ENCODE measurements at places on chromosomes 3 and 15. TPM values are rescaled to one million over a fixed set of nuclear protein-coding genes. Genes with fewer than 3 reads are reported as not detected.

The QTRT2 gene
- total RNA-seq = 23.3 TPM

The IRAK2 gene
- 5.1 TPM for total RNA-seq

DNA sequence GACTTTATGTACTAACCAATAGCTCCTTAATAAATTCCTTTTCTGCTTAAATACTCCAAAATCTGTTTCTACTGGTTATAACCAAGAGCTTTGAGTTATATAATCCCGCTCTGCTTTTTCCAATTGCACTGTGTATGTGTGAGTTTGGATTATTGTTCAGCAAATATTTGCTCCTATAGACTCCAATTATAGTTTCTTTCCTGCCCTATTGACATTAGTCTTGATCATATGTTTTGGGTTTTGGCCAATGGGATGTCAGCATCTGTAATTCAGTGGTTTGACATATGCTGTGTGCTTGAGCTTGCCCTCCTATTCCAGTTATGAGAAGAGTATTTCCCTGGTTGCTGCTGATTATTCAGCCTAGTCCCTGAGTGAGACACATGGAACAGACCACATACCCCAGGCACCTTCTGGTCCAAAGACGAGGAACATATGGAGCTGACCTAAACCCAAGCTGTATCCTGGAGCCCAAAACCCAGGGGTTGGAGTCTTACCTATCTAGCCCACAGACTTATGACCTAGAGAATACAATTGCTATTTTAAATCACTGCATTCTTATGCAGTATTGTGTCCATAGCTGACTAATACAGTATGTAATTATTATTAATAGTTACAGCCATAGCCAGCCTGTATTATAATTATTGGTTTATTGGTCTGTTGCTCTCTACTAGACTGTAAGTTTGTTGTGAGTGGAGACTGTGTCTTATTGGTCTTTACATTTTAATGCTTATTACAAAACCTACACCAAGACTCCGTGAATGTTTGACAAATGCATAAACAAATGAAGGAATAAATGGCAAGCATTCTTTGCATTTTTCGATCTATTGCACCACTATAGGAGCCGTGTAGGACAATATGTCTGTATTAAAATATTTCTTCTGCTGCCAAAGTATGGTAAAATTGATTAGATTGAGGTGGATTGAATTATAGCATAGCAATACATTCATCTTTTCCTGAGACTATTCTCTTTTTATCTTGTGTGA, 11.7 kb upstream of the ZNF280D start:
- H3K27ac ChIP-seq = no peak overlapping the region
- H3K36me3 ChIP-seq = no peaks in the 10 kb centered on the region
- H3K4me3 ChIP-seq = no peak overlapping the region

GRCh38 chr15:30990036-30990435, 1.4 kb downstream of the MTMR10 start:
- peaks cover 35% of the 10 kb centered on the region for H3K4me1 ChIP-seq
- H3K4me3 ChIP-seq = peak overlapping the region; percentile 96
- no peak overlapping the region for H3K27ac ChIP-seq
- peaks cover 4% of the 10 kb centered on the region for H3K27me3 ChIP-seq
- no peak for DNase-seq
- peaks cover 20% of the 10 kb centered on the region for H3K36me3 ChIP-seq

DNA sequence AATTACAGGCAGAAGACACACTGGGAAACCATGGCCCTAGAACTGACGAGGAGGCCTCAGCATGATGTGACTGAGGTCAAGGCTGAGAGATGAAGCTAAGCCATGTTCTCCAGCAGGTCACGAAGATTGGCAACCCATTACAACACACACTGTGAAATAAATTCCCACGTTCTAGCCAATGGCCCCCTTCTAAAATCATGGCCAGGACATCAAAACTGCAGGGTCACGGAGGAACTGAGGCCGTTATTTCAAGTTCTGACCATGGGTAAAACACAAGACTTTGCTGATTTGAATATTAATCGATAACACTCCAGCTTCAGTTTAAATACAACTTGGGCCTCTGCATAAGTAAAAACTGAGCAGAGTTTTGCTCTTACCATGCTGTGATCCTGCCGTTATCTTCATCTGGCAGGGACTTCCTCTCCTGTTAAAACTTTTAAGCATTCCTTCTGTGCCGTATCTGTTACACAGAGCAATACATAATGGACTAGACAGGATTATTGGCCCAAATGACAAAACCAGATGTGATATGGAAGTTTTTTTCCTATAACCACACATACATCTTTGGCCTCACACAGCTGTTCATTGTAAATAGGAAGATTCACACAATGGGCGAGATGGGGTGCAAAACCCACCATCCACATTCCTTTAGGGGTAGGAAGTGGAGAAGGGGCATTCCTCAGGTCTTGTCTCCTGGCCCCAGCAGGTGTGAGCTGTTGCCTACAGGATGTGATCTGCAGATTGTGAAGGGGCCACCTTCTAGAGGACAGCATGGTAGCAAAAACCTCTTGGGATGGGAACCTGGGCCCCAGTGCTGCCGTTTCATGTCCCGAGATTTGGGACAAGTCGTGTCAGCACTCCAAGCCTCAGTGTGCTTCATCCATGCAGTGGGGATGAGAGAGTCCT, 207.4 kb downstream of the OPA1 start:
- H3K27ac ChIP-seq = no peak overlapping the region
- no peak for DNase-seq
- H3K4me3 ChIP-seq = no peak overlapping the region
- no peaks in the 10 kb centered on the region for H3K4me1 ChIP-seq
- H3K27me3 ChIP-seq = peaks cover 24% of the 10 kb centered on the region

DNA sequence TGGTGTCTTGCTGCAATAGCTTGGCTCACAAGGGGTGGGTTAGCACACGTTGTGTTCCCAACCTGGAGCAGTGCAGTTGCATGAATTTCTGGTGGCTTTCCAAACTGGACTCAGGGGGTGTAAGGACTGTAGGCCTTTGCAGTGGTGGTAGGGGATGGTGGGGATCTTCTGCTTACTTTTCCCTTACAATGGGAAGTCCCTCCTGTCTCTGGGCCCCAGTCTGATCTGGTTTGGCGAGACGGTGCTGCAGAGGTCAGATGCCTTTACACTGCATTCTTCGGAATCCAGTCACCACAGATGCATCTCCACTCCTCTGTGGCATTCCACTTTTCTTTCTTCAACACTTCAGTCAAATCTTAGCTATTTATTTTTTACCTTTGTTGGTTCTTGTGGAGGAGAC, 132.1 kb downstream of the DOCK3 start:
- no peak overlapping the region for H3K27ac ChIP-seq
- no peak overlapping the region for H3K4me3 ChIP-seq
- peaks cover 4% of the 10 kb centered on the region for H3K36me3 ChIP-seq
- H3K4me1 ChIP-seq = no peaks in the 10 kb centered on the region
- no peaks in the 10 kb centered on the region for H3K27me3 ChIP-seq

DNA sequence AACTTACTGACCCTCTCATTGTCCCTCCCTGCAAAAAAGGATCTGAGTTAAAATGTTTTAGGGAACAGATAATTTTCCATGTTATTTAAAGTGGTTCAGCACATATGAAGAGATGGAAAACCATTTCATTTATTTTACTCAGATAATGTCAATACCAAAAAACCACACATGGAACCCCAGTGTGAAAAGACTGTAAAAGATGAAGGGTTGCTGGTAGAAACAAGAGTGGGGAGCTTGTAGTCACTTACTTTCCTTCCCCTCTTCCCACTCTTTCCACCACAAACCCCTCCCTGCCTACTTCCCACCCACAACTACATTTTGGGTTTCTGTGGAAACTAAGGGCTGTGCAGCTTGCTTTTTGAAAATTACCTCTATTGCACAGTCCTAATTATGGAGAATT, 18.5 kb upstream of the KLHL25 start:
- peaks cover 1% of the 10 kb centered on the region for H3K27me3 ChIP-seq
- no peak overlapping the region for H3K27ac ChIP-seq
- H3K36me3 ChIP-seq = no peaks in the 10 kb centered on the region
- H3K4me1 ChIP-seq = no peaks in the 10 kb centered on the region

GRCh38 chr3:11705049-11705448, 61.3 kb upstream of the VGLL4 start:
- peak overlapping the region; percentile 5 for H3K4me3 ChIP-seq
- peaks cover 2% of the 10 kb centered on the region for H3K4me1 ChIP-seq
- H3K27me3 ChIP-seq = no peaks in the 10 kb centered on the region
- H3K36me3 ChIP-seq = peaks cover 6% of the 10 kb centered on the region
- DNase-seq = no peak

The ZBED2 gene
- 38.7 TPM for total RNA-seq

DNA sequence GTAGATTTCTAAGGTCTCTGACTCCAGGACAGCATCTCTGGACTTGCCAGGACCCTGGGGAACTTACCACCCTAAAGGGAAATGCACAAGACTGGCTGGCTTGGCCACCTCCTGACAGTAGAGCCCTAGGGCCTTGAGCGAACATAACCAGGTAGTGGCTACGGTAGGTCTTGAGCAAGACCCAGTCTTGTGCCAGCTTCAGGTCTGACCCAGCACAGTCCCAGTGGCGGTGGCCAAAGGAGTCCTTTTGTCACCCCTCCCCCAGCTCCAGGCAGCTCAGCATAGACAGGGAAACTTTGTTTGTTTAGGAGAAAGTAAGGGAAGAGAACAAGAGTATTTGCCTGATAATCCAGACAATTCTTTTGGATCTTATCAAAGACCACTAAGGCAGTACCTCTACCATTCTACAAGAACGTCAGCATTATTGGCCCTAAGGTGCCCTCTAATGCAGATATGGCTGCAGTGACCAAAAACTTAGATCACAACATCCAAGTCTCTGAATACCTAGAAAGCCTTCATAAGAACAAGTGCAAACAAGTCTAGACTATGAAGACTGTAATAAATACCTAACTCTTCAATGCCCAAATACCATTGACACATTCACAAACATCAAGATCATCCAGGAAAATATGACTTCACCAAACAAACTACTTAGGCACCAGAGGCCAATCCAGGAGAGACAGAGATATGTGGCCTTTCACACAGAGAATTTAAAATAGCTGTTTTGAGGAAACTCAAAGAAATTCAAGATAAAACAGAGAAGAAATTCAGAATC, 38.7 kb upstream of the FBN1 start:
- no peak overlapping the region for H3K4me3 ChIP-seq
- no peaks in the 10 kb centered on the region for H3K27me3 ChIP-seq
- no peaks in the 10 kb centered on the region for H3K4me1 ChIP-seq

The SERPINI2 gene
- total RNA-seq = not detected

The FBXO45 gene
- total RNA-seq = 19.7 TPM

The RETNLB gene
- not detected for total RNA-seq

DNA sequence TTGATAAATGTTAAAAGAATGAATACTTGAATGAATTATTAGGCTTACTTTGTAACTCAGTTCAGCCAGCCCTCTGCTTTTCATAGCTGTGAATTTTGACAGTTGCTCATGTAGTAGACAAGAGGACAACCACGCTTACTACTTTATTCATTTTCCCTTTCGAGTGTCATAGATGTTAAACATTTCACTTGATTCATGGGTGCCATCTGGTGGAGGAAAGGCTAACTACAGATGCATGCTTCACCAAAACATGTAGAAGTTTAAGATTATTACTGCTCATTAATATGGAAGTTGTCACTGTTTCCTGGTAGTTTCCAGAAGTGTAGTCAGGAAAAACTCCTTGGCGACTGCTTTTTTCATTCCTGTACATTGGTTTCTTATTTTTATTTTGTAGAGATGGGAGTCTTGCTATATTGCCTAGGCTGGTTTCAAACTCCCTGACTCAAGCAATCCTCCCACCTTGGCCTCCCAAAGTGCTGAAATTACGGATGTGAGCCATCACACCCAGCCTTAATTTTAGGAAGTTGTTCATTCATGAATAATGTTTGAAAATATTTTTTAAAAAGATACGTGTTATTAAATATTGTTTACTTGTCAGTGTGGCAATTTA, 163.2 kb downstream of the B3GALNT1 start:
- DNase-seq = peak; percentile 70
- H3K4me1 ChIP-seq = no peaks in the 10 kb centered on the region
- no peak overlapping the region for H3K4me3 ChIP-seq
- no peaks in the 10 kb centered on the region for H3K36me3 ChIP-seq

The COL8A1 gene
- 0.10 TPM for total RNA-seq

DNA sequence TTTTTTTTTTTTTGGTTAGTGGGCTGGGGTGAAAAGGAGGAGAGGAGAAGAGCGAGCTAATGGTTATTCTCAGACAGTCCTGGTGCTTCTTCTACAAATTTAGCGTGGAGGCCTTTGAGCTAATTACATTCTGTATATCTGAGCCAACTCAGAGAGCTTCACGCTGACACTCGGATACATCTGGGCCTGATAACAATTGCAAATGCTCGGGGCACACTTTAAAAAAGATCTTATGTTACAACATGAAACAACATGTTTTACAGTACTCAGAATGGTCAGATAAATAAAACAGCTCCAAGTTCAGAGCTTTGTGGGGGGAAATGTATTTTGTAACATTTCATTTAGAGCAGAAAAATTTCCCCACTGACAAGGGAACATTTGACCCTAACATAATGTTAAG, 966.9 kb upstream of the NR2F2 start:
- no peaks in the 10 kb centered on the region for H3K4me1 ChIP-seq
- no peak overlapping the region for H3K27ac ChIP-seq
- no peak for DNase-seq
- H3K27me3 ChIP-seq = no peaks in the 10 kb centered on the region

The NLGN1 gene
- not detected for total RNA-seq

GRCh38 chr3:39269528-39269927, 10.3 kb downstream of the CX3CR1 start:
- H3K36me3 ChIP-seq = peaks cover 15% of the 10 kb centered on the region
- H3K27ac ChIP-seq = no peak overlapping the region
- no peak for DNase-seq
- peaks cover 2% of the 10 kb centered on the region for H3K27me3 ChIP-seq

GRCh38 chr3:191631496-191631895, 170.5 kb downstream of the PYDC2 start:
- H3K4me1 ChIP-seq = no peaks in the 10 kb centered on the region
- H3K27me3 ChIP-seq = no peaks in the 10 kb centered on the region
- H3K36me3 ChIP-seq = no peaks in the 10 kb centered on the region
- H3K27ac ChIP-seq = no peak overlapping the region
- DNase-seq = no peak

GRCh38 chr3:139762302-139762701, 84.5 kb upstream of the NMNAT3 start:
- no peaks in the 10 kb centered on the region for H3K4me1 ChIP-seq
- H3K36me3 ChIP-seq = no peaks in the 10 kb centered on the region
- no peak overlapping the region for H3K27ac ChIP-seq
- no peak overlapping the region for H3K4me3 ChIP-seq
- no peaks in the 10 kb centered on the region for H3K27me3 ChIP-seq

The CKMT1A gene
- total RNA-seq = not detected

DNA sequence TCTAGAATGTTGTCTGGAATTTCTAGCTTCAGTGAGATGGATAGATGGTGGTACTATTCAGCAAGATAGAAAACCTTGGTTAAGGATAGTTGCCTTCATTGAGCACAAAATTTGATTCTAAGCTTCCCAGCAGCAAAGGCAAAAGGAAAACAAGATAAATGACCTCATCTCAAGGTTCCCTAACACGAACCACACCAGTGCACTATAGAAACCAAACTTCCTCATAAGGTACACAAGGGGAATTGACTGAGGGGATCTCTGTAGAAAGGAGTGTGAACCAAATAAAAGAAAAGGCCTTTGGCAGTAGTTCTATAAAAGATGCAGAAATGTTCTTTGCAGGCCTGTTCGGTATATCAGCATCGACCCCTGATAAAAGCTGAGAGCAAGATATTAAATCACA, 288.9 kb downstream of the SHQ1 start:
- H3K4me1 ChIP-seq = no peaks in the 10 kb centered on the region
- DNase-seq = no peak
- H3K36me3 ChIP-seq = no peaks in the 10 kb centered on the region
- no peak overlapping the region for H3K4me3 ChIP-seq
